ENCODE measurements at places on chromosomes 16 and 17.
A peak's percentile ranks its signal among the peaks of the same experiment; 100 is the strongest.

- DNase-seq = peak; percentile 86
Measured at GRCh38 chr16:21300309-21301167, 22.4 kb upstream of the CRYM start.

GRCh38 chr17:76953946-76954345 is 85.7 kb downstream of the MGAT5B start:
- peak; percentile 35 for DNase-seq

DNA sequence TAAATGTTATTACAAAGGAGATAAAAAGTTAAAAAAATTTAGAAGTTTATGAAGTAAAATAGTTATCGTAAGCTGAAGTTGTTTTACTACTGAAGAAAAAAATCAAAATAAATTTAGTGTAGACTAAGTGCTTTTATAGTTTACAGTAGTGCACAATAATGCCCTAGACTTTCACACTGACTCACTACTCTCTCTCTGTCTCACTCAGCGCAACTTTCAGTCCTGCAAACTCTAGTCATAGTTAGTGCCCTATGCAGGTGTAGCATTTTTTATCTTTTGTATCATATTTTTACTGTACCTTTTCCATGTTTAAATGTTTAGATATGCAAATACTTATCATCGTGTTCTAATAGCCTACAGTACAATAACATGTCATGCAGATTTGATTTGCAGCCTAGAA is 17.7 kb upstream of the TOM1L1 start:
- DNase-seq = no peak

DNA sequence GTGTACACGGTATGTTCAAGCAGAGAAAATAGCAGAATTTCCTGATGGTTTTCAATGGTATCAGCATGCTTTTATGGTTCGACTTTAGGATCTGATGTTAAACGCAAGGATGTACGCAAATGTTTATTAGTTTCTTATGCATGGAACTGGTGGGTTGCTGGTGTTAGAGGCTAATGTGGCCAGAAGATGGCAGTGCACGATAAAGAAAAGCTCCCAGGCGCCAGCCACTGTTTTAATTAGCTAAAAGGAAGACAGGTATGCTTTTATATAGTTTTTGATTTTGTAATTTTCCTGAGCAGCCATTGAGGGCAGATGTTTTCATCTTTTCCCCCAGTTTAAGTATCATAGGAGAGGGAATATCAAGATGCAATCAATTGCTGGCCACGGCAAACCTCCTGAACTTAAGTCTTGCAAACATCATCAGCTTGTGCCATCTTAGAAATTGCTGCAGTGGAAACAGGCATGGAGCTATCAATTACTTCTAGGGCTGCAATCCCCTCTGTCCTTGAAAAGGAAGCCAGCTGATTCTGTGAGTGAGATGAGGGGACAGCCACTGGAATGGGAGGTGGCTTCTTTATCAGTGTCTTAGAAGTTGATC is 648.5 kb upstream of the RBFOX1 start:
- DNase-seq = no peak

GRCh38 chr17:9255833-9256232 is 234.5 kb downstream of the NTN1 start:
- no peak for DNase-seq

GRCh38 chr16:86704516-86704915 is 126.2 kb downstream of the FOXL1 start:
- no peak for DNase-seq

GRCh38 chr17:31696184-31696602 is 162.9 kb downstream of the COPRS start:
- DNase-seq = peak; percentile 78

DNA sequence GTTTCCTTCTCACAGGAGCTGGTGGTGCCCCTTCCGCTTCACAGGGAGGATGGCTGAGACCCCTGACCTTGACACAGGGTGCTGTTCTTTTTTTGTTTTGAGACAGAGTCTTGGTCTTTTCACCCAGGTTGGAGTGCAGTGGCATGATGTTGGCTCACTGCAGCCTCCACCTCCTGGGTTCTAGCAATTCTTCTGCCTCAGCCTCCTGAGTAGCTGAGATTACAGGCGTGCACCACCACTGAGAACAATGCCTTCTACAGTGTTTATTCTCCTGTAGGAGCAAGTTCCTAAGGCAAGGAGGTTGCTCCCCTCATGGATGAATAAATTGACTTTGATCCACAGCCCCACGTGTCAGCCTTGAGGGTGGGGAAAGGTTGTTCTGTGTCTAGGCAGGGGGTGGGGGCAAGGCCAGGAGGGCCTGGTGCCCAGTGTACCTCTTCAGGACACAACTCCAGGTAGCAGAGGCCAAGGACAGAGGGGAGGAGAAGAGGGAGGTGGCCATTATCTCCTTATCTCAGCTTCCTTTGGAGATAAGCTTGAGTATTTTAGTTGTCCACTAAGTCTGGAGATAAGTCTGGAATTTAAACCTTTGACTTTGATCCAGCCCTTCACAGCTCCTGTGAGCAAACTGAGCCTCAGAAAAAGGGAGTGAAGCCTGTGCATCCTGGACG is 159.4 kb downstream of the SEC14L1 start:
- DNase-seq = no peak

GRCh38 chr17:8888704-8889302 is 21.3 kb upstream of the PIK3R6 start:
- no peak for DNase-seq

GRCh38 chr16:53822936-53823529 is 119.1 kb downstream of the FTO start:
- no peak for DNase-seq

GRCh38 chr16:79294568-79294967 is 306.0 kb downstream of the MAF start:
- no peak for DNase-seq

- DNase-seq = no peak
Measured at GRCh38 chr17:31857920-31858641, 963 bp downstream of the COPRS start.

DNA sequence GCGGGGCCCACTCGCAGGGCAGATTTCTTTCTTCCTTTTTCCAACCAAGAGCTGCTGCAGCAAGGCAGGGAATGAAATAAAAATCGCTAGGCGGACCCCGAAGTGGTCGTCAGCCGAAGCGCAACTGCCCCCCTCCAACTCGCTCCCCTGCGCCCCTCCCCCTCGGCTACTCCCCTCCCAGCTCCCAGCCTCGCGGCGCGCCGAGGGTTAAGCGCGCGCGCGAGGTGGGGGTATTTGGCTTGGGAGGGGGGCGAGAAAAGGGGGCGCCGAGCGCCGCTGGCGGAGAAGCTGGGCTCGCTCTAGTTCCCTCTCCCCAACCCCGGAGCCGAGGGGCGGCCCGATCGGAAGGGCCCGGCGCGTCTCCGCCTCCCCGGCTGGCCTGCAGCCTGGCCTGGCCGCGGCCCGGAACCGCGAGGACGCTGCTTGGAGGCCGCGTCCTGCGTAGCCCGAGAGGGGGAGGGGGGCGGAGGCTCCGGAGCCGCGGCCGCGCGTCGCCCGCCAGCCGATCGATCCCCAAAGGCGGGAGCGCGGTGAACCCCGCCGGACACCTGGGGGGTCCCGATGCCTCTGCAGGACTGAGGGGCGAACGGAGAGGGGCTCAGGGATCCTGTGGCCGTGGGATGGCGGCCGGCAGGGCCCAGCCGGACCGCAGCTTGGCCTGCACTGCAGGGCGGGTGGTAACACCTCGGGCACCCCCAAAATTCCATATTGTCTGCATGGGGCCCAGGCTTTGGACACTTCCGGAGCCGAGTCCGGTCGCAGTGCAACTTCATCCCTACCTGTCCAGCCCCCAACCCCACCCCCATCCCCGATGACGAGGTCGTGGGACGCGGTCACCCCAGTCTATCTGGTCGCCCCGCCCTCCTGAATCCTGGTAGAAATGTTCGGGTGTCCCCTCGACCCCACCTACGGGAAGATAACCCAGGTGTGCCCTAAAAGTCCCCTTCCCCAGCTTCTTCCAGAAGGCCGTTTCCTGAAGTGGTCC is 4.9 kb upstream of the CBX4 start:
- no peak for DNase-seq

GRCh38 chr17:27555339-27555738 is 75.6 kb upstream of the LGALS9 start:
- no peak for DNase-seq

- no peak for DNase-seq
Measured at GRCh38 chr16:20743591-20743990, 2.0 kb upstream of the THUMPD1 start.

DNA sequence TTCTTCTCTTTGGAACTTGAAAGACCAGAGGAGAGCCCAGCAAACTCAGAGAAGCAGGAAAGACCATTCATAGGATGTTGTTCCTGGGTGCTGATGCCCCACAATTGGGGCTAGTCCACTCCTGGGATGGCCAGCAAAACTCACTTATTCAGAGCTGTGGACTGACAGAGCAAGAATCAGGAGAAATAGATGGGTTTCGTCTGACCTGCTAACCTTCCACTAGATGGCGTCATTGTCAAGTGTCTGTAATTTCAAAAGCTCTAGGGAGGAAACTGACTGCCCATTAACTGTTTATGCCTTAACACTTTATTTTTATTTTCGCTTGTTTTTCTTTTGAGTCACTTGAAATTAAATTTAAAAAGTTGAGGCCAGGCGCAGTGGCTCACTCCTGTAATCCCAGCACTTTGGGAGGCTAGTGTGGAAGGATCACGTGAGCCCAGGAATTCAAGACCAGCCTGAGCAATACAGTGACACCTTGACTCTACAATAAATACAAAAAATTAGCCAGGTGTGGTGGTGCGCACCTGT is 28.7 kb upstream of the MILR1 start:
- no peak for DNase-seq

- no peak for DNase-seq
Measured at GRCh38 chr17:11954936-11955335, 42.3 kb downstream of the ZNF18 start.

GRCh38 chr16:17839272-17839671 is 368.5 kb upstream of the XYLT1 start:
- DNase-seq = no peak

- no peak for DNase-seq
Measured at GRCh38 chr16:17829811-17830210, 359.1 kb upstream of the XYLT1 start.

DNA sequence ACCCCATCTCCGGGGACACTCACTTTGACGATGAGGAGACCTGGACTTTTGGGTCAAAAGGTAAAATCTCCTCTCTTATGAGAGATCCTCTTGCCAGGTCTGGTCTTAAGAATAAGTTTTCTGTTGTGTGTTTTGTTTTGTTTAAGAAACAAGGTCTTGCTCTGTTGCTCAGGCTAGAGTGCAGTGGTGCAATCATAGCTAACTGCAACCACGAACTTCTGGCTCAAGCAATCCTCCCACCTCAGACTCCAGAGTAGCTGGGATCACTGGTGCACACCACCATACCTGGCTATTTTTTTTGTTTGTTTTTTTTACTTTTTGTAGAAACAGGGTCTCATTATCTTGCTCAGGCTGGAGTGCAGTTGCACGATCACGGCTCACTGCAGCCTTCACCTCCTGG is 4.1 kb downstream of the MMP25 start:
- no peak for DNase-seq

GRCh38 chr17:8190506-8190905 is 526 bp upstream of the BORCS6 start:
- DNase-seq = no peak

DNA sequence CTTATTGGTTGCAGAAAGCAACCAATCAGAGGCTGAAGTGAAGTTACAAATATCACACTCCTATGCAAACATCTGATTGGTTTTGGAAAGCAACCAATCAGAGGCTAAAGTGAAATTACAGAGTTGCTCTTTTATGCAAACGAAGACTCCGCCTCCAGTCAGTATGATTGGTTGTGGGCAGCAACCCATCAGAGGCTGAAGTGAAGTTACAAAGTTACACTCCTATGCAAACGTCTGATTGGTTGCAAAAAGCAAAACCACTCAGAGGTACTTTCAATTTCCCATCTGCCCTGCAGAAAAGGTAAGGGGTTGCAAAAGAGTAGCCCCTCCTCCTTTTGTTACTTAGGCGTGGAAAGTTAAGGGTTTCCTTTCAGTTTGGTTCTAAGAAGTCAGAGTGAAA is 697.3 kb downstream of the MAF start:
- DNase-seq = no peak

DNA sequence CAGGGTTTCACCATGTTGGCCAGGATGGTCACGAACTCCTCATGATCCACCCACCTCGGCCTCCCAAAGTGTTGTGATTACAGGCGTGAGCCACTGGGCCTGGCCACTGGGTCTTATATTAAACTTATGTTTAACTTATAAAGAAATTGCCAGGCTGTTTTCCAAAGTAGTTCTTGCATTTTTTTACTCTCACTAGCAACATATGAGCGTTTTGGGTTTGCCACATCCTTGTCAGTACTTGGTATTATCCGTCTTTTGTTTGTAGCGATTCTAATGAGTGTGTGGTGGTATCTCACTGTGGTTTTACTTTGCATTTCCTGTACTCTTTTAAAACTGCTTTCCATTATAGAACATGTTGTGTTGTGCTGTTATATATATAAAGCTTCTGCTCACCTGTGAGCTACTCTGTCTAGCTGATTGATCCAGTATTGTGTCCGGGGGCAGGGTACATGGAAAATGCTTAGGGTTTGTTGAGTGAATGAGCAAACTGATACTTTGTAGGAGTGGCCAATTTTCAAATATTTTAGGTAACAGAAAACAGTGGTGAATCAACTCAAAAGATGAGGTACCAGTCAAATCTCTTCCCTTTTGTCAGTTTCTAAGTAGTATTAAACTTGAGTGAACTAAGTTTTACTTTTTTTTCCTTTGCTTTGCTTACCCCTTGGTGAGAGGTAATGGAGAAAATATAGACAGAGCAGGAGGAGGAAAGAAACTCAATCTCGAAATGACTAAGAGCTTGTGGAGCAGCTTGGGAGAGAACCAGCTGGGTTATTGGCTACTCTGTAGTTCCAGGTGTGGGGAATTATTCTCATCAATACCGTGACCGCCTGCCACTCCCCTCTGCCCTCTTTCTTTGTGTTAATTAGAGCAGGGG is 75.8 kb downstream of the PITPNC1 start:
- DNase-seq = no peak

DNA sequence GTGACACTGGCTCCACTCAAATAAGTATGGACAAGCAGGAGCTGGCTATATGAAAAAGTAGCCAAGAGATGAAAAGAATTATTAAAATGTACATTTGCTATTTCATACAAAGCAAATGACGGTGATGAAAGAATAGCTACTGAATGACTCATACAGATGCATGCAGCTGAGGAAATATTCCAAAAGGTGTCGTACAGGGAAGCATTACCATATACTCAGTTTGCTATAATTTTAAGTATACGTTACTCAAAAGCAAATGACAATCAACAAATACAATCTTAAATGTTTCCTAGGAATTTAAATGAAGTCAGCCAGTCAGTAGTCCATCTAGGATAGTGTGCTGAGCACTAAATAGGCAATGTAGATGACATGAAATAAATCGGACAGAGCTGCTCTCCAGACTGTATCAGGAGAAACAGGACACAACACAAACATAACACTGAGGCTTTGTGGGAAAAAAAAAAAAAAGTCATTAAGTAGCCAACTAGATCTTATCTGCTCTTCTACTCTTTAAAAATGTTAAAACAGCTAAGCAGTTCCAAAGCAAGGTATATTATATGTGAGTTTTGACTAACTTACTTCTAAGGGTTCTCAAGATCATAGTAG is 65.0 kb downstream of the NCOR1 start:
- no peak for DNase-seq

- no peak for DNase-seq
Measured at GRCh38 chr17:71866095-71866494, 254.7 kb upstream of the SOX9 start.
